ENCODE measurements at places on chromosomes 4 and X. TPM values are rescaled to one million over a fixed set of nuclear protein-coding genes. Genes with fewer than 3 reads are reported as not detected.

DNA sequence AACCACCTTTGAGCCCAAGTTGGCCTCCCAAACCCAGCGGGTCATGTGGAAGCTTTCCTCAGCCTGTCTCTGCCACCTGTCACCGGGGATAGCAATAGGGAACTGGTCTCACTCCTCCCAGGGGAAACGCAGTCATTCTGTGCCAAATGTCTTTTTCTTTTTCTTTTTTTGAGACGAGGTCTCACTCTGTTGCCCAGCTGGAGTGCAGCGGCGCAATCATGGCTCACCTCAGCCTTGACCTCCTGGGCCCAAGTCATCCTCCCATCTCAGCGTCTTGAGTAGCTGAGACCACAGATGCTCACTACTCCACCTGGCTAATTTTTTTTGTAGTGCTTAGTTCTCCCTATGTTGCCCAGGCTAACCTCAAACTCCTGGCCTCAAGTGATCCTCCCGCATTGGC lies 40.3 kb downstream of the MED28 start:
- no peak for DNase-seq

GRCh38 chr4:89039730-89040338 lies 17.2 kb downstream of the FAM13A start:
- peak; percentile 72 for DNase-seq

The SLC26A1 gene
- total RNA-seq, result 0.27 TPM

The CT45A6 gene
- total RNA-seq, result not detected

- peak; percentile 42 for DNase-seq
Measured at GRCh38 chrX:119541188-119541587, 24.0 kb downstream of the STEEP1 start.

DNA sequence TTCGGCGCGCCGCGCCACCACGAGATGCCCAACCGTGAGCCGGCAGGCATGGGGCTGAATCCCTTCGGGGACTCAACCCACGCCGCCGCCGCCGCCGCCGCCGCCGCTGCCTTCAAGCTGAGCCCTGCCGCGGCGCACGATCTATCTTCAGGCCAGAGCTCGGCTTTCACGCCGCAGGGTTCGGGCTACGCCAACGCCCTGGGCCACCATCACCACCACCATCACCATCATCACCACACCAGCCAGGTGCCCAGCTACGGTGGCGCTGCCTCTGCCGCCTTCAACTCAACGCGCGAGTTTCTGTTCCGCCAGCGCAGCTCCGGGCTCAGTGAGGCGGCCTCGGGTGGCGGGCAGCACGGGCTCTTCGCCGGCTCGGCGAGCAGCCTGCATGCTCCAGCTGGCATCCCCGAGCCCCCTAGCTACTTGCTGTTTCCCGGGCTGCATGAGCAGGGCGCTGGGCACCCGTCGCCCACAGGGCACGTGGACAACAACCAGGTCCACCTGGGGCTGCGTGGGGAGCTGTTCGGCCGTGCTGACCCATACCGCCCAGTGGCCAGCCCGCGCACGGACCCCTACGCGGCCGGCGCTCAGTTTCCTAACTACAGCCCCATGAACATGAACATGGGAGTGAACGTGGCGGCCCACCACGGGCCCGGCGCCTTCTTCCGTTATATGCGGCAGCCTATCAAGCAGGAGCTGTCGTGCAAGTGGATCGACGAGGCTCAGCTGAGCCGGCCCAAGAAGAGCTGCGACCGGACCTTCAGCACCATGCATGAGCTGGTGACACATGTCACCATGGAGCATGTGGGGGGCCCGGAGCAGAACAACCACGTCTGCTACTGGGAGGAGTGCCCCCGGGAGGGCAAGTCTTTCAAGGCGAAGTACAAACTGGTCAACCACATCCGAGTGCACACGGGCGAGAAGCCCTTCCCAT lies 1.1 kb downstream of the ZIC3 start:
- no peak for DNase-seq

GRCh38 chrX:117376460-117376859 lies 740.1 kb downstream of the KLHL13 start:
- DNase-seq, result no peak

The SOWAHB gene
- not detected for total RNA-seq

DNA sequence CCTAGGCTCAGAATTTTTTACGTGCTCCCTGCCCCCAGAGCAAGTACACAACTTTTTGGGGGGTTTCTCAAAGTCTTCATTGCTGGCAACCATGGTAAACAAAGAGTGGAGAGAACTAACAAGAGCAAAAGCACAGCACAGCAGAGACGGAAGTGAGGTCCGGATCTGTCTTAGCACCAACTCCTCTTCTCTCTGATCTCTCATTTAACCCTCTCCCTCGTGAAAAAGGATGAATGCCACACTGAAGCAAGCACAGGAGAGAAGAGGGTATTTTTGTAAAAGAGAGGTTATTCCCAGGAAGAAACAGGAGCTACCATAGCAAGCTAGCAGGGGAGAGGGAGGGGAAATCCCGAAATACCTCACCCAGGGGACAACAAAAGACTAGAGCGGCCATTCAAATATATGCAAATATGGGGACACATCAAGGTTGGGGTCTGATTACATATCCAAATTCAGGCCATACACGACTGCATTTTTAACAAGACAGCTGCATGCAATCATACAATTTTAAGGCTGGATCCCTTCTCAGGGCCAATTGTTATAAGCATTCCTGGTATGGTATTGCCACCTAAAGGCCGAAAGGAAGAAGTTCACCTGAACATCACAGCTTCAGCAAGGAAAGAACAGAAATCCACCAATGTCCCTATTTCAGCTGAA lies 46.6 kb downstream of the CD40LG start:
- peak; percentile 77 for DNase-seq

The VGLL1 gene
- not detected for total RNA-seq

- no peak for DNase-seq
Measured at GRCh38 chrX:40174001-40174853, 76.5 kb upstream of the BCOR start.

- DNase-seq, result peak; percentile 50
Measured at GRCh38 chrX:71871367-71871766, 39.3 kb upstream of the NHSL2 start.

The CSAG1 gene
- total RNA-seq, result not detected

- no peak for DNase-seq
Measured at GRCh38 chr4:77201343-77201742, 44.3 kb downstream of the CCNG2 start.

DNA sequence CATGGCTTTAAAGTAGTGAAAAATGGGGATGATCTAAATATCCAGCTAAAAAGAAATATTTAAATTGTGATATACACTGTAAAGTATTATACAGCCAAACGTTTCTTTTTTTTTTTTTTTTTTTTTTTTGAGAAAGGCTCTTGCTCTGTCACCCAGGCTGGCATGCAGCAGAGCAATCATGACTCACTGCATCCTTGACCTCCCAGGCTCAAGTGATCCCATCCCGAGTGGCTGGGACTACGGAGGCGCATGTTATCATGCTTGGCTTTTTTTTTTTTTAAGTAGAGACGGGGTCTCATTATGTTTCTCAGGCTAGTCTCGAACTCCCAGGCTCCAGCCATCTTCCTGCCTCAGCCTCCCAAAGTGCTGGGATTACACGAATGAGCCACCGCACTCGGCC lies 17.1 kb downstream of the SMIM14 start:
- peak; percentile 68 for DNase-seq

DNA sequence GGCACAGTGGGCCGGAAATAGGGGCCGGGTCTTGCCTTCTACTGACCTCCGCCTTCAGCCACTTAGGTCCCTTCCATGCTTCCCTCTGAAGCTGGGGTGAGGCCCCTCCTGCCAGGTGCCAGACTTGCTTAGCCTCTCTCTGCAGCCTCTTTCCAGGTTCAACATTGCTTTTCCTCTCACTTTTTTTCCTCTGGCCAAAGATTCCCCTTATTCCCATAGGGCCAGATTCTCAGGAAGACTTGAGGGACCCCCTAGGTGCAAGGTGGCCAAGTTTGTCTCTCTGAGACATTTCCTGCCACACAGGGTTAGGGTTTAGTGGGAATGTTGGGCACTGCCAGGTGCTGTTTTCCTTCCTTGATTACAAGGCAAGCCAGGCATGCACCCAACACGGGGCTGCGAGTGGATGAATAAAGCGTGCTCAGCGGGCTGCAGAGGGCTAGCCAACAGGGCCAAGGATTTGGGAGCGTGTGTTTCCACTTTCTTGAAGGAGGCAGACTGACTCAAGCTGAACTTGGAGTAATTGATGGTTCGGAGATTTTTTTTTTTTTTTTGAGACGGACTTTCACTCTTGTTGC lies 7.6 kb upstream of the GJB1 start:
- no peak for DNase-seq

The ITIH6 gene
- not detected for total RNA-seq

- peak; percentile 9 for DNase-seq
Measured at GRCh38 chr4:84403656-84404055, 95.4 kb downstream of the NKX6-1 start.

DNA sequence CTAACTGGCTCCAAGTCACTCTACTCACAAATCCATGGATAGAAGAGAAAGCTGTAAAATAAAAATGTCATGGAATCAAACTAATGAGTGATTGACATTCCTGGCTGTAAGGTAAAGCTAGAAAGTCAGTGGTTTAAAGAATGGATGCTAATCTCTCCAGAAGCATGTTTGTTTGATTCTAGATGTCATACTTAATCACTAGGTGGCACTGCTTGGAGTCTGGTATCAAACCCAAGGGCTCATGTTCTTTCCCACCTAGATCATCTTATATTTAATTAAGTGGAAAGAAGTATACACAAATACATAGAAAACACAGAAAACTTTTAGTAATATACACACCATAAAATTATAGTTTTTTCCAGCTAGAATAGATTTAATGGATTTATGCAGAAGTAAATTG lies 2666.6 kb downstream of the PCDH7 start:
- DNase-seq, result no peak

GRCh38 chr4:186216465-186217024 lies 10.8 kb upstream of the KLKB1 start:
- DNase-seq, result peak; percentile 16

DNA sequence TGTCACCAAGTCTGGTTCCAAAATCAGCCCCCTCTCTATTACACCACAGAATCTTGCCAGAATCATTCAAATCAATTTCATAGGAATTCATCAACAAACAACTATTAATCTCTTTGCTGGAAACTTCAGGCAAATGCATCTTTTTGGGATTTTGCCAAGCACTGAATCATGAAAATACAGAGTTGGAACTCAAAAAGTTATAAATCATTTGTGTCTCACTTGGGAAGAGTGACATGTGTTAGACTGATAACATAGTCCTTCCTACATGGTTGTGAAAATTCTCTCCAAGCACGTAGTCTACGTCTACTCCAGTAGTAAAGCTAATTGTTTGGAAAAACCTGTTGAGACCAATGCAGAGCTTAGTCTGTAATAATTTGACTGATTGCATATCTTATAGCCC lies 19.0 kb downstream of the CXCL8 start:
- DNase-seq, result no peak

The YTHDC1 gene
- 39.3 TPM for total RNA-seq

GRCh38 chr4:138851391-138852335 lies 163.9 kb upstream of the NOCT start:
- DNase-seq, result no peak

DNA sequence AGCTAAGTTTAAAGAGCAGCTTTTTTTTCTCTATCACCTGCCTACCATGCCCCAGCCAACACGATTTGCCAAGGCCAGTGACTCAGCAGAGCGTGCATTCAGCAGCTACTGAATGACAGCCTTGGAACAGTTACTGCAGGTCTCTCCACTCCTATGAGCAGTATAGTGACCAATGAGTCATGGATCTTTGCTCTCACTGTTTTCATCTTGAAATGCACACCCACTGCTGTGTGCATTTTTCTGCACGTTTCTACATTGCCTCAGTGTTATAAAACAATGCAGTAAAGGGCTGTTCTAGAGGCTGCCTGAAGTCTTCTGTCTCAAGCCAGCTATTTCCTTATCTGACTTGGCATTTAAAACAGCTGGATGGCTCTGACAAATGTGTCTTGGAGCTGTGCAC lies 66.0 kb upstream of the C4orf54 start:
- DNase-seq, result peak; percentile 90

DNA sequence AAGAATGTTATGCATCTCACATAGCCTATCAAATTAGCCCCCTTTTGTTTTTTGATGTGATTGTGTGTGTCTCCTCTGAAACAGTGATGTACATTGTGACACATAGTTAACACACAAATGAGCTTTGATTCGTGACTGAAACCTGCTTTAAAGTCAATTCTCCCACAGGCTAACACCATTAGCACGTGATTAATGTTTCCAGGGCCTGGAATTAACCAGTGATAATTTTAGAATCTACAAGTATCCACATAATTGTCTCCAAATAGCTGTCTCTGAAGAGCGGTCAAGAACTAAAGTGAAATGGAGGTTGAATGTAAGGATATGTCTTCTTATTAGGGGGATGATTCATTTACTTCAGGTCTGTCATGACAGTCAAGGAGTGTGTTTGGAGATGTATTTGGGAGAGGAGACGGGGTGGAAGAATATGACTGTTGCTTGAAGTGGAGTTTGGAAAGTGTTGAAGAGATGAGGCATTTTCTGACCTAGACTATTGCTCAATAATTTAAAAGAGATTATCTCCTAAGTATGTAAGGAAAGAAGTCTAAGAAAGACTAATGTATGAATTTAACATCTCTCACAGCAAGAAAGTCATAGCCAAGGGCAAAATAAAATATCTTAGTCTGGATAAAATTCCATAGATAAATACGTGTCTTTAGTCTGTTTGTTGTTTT lies 13.7 kb upstream of the RASGEF1B start:
- DNase-seq, result no peak

- DNase-seq, result no peak
Measured at GRCh38 chr4:101022151-101023024, 324.9 kb downstream of the PPP3CA start.

The NXF2 gene
- not detected for total RNA-seq

DNA sequence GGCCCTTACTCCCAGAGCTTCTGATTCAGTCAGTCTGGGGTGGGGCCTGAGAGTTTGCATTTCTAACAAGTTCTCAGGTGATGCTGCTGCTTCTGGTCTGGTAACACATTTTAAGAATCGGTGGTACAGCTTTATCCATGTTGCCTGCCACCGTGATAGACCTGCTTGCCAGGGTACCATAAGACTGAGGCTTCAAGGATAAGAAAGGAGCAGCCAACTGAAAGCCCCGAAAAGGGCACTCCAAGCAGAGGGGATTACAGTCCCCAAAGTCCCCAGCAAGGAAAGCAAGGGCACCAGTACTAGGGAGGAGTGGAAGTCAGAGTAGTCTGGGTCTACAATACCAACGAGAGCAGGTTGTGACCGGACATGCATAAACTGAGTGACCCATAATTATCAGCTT lies 49.8 kb downstream of the APOO start:
- DNase-seq, result no peak

GRCh38 chr4:59380841-59381366 lies 1819.2 kb upstream of the ADGRL3 start:
- DNase-seq, result no peak

The PNMA5 gene
- not detected for total RNA-seq

- peak; percentile 40 for DNase-seq
Measured at GRCh38 chrX:115561605-115562479, 868 bp downstream of the PLS3 start.

DNA sequence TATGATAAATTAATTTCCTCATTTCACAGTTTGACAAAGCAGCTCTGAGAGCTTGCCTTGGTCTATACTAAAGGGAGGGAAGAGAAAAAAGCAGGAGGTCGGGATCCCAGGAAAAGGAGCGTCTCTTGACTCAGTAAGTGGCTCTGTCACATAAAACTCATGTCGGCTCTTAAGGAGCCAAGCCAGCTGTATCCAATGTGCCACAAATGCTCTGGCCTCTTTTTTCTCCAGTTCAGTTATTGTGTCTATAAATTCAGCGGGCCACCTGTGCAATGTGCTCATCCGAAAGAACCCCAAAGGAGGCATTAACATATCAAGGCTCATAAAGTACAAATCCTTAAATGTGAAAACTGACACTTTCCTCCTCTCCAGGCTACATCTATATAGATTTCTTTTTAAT lies 337.7 kb upstream of the FAM241A start:
- DNase-seq, result no peak
